ENCODE measurements at places on chromosomes 6 and 20.

GRCh38 chr6:53795702-53796450, 1.1 kb downstream of the LRRC1 start:
- no peak for DNase-seq

DNA sequence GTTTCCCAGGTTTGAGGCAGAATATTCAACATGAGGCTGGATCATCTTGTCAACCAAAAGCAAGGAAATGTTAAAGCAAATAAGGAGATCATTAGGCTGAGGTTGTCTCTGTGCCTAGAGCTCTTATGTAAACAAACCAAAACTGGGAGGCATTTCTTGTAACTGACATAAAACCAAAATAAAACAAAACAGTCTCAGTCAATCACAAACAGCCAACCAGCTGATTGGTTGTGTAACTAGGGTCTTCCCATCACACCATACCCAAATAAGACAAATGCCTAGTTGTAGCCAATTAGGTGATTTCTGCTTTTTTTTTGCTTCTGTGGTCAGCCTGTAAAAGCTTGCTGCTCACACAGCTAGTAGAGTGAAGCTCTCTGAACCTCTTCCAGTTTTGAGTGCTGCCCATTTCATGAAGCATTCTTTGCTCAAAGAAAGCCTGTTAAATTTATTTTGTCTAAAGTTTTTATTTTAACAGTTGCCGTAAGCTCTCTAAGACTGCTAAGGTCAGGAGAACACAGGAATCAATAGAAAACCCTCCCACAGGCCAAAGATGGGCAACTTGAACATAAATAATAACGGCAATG, 8.9 kb upstream of the FITM2 start:
- DNase-seq, result no peak

DNA sequence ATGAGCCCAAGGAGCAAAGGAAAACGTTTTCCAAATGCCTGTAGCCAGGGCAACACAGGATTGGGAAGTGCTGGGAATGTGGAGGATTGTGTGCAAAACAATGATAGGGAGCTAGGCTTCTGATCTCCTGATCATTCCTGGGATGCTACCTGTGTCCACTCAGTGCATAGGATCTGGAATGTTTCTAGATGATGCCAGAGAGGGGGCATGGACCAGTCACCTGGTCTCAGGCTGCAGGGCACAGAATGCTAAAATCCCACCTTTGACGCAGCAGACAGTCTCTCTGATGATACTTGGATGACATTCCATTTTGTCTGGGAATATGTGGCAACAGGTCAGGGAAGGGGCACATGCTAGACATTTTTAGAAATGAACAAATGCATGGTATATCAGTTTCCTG, 128.9 kb downstream of the CLIC5 start:
- no peak for DNase-seq

DNA sequence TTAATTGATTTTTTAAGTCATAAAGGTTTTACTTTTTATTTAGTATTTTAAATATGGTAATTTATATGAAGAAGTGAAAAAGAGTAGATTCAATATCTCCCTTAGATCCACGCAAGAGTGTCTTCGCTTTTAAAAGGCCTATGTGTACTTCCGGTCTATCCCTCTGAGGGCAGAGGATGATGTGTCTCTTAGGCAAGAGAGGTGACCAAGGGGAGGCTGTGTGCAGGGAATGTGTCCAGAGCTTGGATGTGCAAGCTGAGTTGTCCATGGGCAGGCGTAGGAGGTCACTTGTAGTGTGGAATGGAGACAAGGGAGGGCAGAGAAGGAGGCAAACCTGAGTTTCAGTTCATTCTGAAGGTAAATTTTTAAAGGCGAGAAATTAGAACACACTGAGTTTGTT, 113.9 kb downstream of the CRYBG1 start:
- no peak for DNase-seq

- DNase-seq, result no peak
These were observed 23.8 kb upstream of the SYNDIG1 start for GRCh38 chr20:24445510-24446170.

- no peak for DNase-seq
These were observed 102.3 kb downstream of the RPP40 start for GRCh38 chr6:4901386-4902061.

GRCh38 chr20:50475681-50476292, 34.4 kb upstream of the PTPN1 start:
- DNase-seq, result no peak

DNA sequence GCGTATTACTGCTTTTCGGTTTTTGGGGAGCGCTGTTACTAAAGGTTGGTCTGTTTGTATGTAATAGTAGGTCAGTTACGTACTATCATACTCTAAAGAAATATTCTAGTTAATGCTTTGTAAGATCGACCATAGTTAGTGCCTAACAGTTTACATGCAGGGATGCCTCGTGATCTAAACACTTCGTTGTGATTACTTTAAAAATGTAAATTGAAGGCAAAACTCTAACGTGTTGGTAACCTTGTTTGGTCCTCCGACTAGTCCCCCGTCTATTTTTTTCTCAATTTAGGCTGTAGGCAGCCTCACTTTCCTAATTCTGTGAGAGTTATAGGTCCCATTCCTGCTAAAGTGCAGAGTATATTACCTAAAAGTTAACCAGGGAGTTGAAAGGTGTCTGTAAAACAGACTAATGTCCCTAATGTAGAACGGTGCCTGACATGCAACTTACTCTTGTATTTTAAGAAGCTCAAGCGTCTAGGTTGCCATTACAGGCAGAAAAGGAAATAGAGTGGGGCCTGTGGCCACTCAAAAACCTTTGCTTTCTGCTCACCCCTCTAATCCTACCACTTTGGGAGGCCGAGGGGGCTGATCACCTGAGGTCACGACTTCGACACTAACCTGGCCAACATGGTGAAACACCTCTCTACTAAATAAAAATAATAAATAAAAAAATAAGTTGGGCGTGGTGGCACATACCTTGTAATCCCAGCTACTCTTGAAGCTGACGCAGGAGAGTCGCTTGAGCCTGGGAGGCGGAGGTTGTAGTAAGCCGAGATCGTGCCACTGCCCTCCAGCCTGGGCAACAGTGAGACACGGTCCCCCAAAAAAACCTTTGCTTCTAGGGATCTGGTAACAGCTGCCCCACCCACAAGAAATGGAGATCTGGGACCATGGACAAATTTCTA, 37.8 kb downstream of the HFE start:
- no peak for DNase-seq

- no peak for DNase-seq
These were observed 228.2 kb upstream of the SUPT3H start for GRCh38 chr6:45605971-45606370.

GRCh38 chr20:25247000-25247517, 826 bp upstream of the PYGB start:
- no peak for DNase-seq

- no peak for DNase-seq
These were observed 109.4 kb upstream of the KCNG1 start for GRCh38 chr20:51132279-51132678.

DNA sequence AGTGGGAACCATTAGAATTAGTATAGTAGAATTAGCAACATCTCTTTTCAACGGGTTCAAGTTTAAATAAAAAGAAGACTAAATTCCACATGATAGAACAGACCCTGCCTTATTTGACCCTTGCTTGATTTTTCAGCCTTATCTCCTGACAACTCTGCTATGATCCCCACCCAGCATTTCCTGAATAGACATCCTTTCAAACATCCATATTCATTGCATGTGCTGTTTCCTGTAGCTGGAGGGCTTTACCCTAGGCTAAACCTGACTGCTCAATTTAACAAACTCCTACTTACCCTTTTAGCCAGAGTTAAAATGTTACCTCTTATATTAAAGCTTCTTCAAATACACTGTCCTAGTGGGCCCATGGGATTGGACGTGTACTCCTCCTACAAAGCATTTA, 594.8 kb upstream of the ARID1B start:
- no peak for DNase-seq

- DNase-seq, result no peak
These were observed 315.0 kb downstream of the ESR1 start for GRCh38 chr6:152122434-152122833.

DNA sequence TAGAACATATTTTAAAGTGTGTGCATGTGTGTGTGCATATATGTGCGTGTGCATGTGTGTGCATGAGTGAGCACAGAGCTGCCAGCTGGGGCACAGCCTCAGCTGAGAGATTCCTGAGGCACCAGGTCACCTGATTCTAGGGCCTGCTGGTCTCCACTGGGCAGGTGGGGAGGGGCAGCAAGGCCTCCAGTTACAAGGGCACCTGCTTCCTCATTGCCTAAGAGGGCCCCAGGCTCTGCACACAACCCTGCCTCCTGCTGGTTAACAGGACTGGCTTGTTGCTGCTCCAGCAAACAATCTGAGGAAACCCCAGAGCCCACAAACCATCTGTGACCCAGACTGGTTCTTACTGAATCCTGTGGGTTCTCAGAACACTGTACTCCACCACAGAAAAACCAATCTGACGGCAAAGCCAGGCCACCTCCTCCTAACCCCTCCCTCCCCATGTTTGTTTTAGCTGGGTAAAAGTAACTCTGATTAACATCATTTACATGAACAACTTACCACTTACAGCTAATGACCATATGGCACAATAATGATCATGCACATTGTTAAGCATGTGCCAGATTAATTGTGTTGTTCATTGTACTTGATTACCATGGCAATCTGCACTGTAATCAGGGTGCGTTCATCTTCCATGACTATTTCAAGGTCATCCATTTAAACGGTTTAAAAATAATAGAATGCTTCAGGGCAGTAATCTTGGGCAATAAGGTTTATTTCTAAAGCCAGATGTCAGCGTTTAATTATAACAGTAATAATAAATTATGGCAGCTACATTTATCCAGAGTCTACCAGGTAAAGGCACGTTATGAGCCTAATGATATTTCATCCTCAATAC, 23.1 kb upstream of the UBE2J1 start:
- peak; percentile 55 for DNase-seq

GRCh38 chr6:7004581-7005297, 103.0 kb upstream of the RREB1 start:
- DNase-seq, result no peak

All from activated gamma-delta T cell treated with anti-CD3 and anti-CD28 coated beads, Interleukin-2, amount 50 U/mL, for 16 hours (primary cell).